Activated CD8-positive, alpha-beta memory T cell treated with anti-CD3 and anti-CD28 coated beads for 4 hours (primary cell): ENCODE measurements at places on chromosomes 1 and 21.
A peak's percentile ranks its signal among the peaks of the same experiment; 100 is the strongest.

GRCh38 chr1:177354247-177354646, 183.5 kb downstream of the BRINP2 start:
- no peak for DNase-seq

- no peak for DNase-seq
These were observed 54.9 kb downstream of the OPTC start for GRCh38 chr1:203548892-203549291.

DNA sequence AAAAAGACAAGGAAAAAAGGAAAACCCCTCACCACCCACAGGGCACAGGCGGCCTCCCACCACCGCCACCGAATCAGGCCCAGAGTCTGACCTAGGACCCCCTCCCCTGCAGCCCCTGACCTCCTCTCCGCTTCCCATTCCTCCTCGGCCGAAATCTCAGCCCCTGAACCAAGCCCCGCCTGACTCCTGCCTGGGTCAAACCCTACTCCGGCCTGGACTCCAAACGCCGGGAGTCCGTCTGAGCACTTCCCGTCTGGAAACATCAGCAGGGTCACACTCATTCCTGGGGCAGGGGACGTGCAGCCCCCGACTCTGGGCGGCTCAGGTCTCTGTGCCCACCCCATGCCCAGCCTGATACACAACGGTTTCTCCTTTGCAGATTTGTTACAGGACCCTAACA, 26.4 kb upstream of the SUMO3 start:
- no peak for DNase-seq

DNA sequence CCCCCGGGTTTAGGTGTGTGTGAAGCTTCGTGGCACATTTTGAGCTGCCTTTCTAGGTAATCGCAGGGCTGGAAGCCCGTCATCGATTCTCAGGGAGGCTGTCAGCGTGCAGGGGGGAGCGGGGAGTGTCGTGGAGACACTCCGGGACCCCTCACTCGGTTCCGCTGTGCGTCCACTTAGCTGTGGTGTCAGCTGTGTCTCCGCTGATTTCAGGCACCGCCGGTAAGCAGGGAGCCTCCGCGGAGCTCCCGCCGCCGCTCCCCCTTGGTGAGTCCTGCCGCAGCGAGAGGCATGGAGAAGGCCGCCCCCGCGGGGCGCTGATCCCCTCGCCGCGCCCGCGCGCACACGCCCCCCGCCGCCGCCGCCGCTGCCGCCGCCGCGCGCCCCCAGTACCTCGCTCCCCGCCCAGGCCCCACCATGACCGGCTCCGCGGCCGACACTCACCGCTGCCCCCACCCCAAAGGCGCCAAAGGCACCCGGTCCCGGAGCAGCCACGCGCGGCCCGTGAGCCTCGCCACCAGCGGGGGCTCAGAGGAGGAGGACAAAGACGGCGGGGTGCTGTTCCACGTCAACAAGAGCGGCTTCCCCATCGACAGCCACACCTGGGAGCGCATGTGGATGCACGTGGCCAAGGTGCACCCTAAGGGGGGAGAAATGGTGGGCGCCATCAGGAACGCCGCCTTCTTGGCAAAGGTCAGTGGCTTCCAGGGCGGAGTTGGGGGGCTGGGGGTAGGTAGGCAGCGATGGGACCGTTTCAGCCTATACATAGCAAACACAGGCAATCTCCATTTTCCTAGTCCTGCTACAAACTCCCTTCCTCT, 995 bp downstream of the VASH2 start:
- DNase-seq, result no peak

GRCh38 chr1:173255214-173255813, 48.2 kb upstream of the TNFSF4 start:
- DNase-seq, result no peak

GRCh38 chr21:31354604-31355443, 10.8 kb upstream of the TIAM1 start:
- DNase-seq, result peak; percentile 80

- DNase-seq, result no peak
These were observed 2.3 kb downstream of the LDLRAD2 start for GRCh38 chr1:21814241-21814918.

DNA sequence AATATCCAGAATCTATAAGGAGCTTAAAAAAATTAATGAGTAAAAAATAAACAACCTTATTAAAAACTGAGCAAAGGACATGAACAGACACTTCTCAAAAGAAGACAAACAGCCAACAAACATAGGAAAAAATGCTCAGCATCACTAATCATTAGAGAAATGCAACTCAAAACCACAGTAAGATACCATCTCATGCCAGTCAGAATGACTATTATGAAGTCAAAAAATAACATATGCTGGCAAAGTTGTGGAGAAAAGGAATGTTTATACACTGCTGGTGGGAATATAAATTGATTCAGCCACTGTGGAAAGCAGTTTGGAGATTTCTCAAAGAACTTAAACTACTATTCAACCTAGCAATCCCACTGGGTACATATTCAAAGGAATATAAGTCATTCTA, 25.3 kb downstream of the PIGK start:
- DNase-seq, result no peak

DNA sequence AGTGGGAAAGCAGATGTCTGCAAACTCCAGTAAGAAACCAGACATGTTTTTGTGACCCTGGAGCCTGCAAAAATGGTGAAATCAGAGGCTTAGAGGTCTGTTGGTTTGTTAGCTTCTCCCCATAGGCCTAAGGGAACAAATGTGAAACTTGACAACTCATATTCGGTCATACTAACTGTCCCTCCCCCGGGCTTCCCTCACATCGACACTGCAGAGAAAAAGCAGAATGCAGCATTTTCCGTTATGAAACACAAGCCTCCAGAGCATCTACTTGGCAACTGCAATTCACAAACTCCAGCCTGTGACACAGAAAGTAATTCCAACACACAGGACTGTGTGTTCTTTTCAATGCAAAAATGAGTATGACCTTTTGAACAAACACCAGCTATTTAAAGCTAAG, 3.7 kb downstream of the KCNA2 start:
- DNase-seq, result no peak

DNA sequence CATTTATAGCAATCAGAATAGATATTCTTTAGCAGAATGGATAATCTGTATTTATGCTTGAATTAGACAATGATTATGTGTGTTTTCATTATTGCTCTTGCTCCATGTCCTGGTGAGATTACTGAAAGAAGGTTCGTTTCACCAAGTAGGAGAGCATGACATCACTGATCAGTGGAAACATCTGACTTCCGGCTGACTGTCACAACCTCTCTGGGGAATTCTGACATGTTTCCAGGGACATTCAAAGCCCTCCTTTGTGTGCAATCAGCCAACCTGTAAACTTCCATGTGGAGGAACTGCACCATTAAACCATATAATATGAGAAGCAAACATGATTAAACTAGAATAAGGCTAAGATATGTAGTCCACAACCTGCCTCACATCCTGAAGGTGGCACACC, 424.8 kb upstream of the ADGRL4 start:
- no peak for DNase-seq

DNA sequence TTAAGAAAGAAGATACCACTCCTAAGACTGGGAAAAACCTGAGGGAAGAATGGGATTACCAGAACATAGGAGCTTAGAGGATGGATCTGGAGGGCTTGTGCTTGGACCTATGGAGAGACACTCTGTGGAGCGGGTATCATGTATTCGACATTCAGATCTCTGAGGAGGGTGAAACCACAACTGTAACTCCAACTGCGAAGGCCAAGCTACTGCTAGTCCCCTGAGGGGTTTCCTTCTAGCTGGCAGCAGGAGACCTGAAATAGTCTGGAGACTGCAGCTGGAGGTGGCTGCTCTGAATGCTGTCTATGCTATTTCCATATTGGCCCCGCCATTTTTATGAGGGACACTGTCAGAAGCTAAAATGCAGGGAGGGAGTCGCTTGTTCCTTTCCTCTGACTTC, 462.3 kb downstream of the PTPRC start:
- DNase-seq, result no peak

GRCh38 chr1:89794406-89794805, 26.4 kb upstream of the LRRC8D start:
- DNase-seq, result no peak

GRCh38 chr1:103489935-103490334, 35.6 kb upstream of the RNPC3 start:
- DNase-seq, result no peak

DNA sequence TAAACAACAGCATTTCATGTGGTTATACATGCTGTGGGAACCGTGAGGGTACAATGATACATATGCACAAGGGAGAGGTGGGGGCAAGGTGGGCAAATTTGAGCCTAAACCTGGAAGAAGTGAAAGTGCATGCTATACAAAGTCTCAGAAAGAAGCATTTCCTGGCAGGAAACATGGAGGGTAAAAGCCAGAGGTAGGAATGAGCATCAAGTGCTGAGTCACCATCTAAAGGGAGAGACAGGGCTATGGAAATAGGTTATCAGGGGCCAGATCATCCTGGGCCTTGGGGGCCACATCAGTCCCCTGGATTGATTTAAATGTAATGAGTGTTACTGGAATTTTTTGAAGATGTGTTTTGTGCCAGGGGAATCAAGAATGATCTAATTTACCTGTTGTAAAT, 60.1 kb upstream of the DAB1 start:
- no peak for DNase-seq

GRCh38 chr1:178564783-178565180, 51.9 kb downstream of the TEX35 start:
- DNase-seq, result no peak

- DNase-seq, result no peak
These were observed 94.2 kb downstream of the KCNK1 start for GRCh38 chr1:233707880-233708815.

GRCh38 chr1:214912127-214912526, 170.4 kb upstream of the KCNK2 start:
- no peak for DNase-seq

GRCh38 chr21:45508607-45509565, 33.4 kb downstream of the SLC19A1 start:
- no peak for DNase-seq

DNA sequence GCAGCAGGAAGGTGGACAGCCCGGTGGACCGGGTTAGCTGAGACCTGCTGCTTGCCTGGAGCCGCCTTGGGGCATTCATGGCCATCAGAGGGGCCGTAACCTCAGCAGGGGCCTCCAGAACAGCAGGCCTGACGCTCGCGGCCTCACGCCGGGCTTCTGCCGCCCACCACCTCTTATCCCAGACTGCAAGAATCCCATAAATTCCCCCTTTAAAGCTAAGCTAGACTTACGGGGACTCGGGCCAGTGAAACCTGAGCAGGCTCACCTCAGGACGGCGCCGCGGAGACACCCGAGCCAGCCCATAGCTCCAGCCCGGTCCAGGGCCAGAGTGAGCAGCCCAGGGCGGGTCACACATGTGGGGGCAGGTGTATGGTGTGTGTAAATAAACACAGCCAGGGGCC, 132.3 kb downstream of the GLIS1 start:
- DNase-seq, result no peak

DNA sequence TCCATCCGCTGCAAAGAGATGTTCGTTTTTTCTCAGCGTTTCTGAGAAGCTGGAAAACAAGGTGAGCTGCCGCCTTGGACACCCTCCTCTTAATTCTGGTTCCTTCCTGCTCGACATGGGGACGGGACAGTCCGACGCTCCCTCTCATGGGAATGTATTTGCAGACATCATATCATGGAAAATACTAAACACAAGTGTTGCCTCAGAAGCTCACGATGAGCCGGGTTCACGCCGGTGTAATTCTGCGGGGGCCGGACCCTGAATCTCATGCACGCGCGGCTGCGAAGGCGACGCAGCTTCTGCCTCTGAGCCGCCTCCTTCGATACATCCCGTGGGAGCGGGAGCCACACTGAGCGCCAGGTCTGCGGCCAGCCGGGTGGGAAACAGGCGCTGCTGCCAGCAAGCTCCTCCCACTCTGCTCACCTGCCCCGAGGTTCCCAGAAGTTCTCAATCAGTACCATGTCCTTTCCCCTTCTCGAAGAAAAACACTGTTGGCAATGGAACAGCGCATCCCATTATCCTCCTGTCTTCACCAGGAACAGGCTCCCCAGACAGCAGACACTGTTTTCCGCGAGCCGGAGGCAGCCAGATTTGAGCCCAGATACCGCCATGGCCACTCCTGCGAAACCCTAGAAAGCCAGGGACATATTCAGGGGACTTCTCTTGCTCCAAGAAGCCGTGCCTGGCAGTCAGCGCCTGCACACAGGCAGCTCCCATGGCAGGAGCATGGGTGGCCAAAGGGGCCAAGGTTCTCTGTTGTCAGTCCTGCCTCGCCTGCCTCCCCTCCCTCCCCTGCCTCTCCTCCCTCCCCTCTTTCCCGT, 98.0 kb downstream of the WDR4 start:
- no peak for DNase-seq

DNA sequence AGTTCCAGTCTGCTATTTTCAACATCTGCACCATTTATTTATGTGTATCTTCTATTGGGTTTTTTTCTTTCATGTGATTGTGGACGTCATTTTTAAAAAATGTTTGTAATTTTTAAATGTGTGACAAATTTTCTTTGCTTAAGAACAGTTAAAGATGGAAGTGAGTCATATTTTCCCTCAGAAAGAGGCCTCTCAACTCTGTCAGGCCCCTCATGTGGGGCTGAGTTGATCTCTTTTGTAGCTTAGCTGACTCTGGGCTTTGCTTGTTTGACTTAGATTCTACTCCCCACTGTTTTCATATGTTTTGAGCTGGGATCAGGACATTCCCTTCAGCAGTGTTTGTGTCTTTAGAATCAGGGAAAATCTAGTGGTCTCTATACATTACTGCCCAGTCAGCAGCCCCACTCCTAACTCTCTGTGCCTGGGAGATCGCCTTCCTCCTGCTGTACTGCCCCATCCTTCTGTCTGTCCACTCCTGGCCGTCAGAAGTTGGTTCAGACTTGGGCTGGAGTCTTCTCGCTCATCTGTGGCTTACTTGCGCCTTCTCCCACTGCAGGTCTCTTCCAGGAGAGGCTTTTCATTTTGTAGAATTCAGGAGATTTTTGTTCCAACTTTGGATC, 137.4 kb downstream of the DYRK1A start:
- no peak for DNase-seq

- DNase-seq, result no peak
These were observed 117.6 kb downstream of the PTPRC start for GRCh38 chr1:198756470-198756869.

DNA sequence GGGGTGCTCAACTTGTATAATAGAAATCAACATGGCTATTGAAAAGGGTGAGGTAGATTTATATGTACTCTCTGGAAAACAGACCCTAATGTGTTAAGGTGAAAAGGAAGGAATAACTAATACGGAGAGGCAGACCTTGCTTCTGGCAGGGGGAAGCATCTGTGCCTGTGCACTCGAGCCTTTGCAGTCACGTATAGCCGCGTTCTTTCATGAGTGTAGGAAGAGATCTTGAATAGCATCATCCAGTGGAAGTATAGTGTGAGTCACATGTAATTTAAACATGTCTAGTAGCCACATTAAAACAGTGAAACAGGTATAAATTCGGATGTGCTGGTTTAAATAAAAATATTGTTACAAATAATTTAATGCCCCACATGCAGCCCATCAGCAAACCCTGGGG, 3.0 kb downstream of the A3GALT2 start:
- DNase-seq, result no peak

DNA sequence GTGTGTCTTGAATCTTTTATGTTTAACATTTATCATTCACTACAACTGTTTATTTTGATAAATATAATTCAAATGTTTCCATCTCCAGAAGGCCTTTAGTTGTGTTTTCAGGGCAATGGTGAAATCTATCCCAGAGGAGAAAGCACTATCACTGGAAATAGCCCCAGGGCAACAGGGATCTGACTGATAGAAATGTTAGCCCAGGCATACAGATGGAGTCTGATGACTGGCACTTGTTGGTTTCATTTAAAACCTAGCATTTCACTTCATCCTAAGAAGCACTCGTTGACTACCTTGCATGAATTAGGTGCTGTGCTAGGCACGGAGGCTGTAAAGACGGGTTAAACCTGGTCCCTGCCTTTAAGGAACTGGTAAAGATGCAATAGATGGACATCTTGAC, 103.1 kb downstream of the C1orf21 start:
- no peak for DNase-seq

GRCh38 chr1:60359431-60359830, 285.9 kb upstream of the C1orf87 start:
- no peak for DNase-seq
